ENCODE measurements at places on chromosomes 3 and 15.

DNA sequence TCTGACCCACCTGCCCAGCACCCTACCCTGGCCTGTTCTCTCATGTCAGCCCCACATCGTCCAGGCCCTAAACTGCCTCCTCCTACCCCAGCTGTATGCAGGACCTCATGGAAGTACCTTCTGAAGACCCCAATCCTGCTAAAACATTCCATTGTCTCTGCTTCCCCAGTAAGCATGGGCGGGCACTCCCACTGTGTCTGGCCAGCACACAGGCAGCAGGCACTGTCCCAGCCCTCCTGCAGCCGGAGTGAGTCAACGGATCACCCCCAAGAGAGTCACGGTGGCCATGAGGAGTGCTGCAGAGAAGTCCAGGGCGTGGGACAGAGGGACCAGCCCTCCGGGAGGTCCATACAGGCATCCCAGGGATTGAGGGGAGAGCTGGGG lies 36.4 kb upstream of the SLCO2A1 start:
- no peak for DNase-seq

DNA sequence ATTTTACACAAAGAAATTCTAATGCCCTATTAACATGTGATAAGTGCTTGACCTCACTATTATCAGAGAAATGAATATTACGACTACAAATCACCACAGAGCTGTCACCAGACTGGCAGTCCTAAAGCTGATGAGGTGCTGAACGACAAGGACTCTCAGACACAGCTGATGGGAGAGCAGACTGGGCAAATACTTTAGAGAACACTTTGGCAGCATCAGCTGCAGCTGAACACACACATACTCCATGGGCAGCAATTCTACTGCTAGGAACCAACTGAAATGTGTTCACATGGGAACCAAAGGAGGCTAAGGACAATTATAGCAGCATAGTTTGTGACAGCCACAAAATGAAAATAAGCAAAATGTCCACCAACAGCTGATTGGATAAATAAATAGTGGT lies 45.5 kb downstream of the SUSD5 start:
- DNase-seq = no peak

DNA sequence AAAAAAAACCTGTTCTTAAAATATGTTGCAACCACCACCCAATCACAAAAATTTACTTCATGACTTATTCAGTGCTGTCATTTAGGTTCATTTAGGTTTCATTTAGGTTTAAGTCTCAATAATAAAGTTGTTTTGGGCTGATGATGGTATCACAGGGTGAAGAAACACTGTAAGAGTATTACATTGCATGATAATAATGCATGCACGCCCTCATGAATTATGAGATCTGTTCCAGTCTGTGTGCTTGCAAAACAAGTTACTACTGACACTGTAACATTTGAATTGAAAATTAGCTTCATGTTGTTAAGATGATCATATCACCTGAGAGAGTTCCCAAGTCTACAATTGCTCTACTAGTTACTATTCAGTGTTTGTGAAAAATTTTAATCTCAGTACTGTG lies at the start of gene AADACL2:
Gene AADACL2 (plus strand): TSS at position 315 of the 400 bp plus-strand sequence. CDS start 109 bp downstream, outside the sequence.
- no peak for DNase-seq

GRCh38 chr3:190883973-190884832 lies 21.7 kb upstream of the GMNC start:
- peak; percentile 12 for DNase-seq

- DNase-seq = peak; percentile 38
Measured at GRCh38 chr3:195270079-195270816, 711 bp downstream of the XXYLT1 start.

DNA sequence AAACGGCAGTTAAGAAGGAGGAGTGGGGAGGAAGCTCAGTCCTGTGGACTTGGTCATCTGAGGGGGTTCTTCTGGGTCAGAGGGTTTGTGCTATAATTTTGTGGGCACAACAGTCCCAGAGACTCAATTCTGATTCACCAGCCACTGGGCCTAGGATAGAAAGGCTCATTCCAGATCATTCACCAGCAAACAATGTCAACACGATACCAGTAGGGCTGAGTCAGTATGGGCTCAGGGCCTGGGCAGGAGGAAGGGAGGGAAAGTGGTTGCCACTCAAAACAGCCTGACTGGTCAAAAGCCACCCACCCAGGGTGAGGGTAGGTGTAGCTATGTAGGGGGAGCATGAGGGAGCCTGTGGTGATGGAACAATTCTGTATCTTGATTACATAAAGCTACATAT lies 86.9 kb upstream of the MEX3B start:
- no peak for DNase-seq

GRCh38 chr3:45753095-45753494 lies 43.2 kb downstream of the SLC6A20 start:
- no peak for DNase-seq

- DNase-seq = no peak
Measured at GRCh38 chr3:37745921-37746320, 115.8 kb upstream of the CTDSPL start.

GRCh38 chr3:150384296-150385212 lies 23.5 kb upstream of the TSC22D2 start:
- peak; percentile 59 for DNase-seq

GRCh38 chr3:46881596-46882376 lies 4.3 kb downstream of the PTH1R start:
- DNase-seq = no peak

DNA sequence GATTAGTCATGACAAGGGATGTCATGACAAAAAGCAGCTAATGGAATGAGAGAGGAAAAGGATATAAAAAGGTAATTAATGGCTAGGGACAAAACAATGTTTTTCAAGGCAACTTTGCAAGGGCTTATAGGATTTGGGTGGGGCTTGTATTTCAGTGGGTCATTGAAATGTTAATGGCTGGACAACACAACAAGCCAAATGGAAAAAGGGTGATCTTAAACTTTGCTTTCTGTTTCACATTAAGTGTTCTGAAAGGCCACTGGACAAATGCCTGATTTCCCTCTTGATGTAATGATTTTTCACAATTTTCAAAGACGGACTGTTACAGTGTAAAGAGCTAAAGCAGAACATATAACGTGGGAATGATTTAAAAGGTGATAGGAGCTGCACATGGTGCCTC lies 345.0 kb downstream of the TUSC7 start:
- no peak for DNase-seq

DNA sequence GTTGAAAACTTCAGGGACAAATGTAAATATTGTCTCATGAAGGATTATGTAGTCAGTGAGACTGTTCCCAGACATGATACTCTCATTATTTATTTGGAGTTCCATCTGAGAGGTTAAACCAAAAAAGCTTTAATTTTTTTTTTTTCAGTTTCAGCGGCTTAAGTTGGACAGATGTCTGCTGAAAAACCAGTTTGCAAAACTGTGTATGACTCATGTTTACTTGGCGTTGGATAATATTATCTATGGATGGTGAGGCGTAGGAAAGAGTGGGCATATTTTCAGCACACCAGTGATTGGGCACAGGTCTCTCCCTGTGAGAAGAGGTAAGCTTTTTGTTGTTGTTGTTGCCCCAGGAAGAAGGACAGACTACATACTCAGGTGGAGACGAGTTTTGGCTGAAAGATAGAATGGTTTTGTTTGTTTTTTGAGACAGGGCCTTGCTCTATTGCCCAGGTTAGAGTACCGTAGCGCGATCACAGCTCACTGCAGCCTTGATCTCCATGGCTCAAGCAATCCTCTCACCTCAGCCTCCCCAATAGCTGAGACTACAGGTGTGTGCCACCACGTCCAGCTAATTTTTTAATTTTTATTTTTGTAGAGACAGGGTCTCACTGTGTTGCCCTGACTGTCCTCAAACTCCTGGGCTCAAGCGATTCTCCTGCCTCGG lies 16.4 kb upstream of the ANXA2 start:
- no peak for DNase-seq

DNA sequence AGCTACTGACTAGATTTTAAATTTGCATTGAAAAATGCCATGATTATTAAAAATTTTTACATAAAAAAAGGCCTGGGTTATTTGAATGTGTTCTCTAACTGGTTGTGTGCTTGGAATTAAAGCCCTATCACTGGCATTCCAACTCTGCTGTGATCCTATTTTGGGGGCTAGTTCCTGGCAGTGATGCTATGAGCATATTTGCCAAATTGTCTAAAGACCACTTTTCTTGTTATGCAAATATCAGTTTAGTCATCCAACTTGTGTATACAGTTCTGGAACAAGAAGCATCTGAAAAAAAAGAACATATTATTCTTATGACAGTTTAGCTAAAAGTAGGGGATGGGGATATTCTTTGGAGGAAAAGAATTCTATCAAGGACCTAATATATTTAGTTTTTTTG lies 243.4 kb upstream of the ZNF717 start:
- DNase-seq = no peak

- no peak for DNase-seq
Measured at GRCh38 chr3:100003609-100004503, 110.4 kb downstream of the FILIP1L start.

DNA sequence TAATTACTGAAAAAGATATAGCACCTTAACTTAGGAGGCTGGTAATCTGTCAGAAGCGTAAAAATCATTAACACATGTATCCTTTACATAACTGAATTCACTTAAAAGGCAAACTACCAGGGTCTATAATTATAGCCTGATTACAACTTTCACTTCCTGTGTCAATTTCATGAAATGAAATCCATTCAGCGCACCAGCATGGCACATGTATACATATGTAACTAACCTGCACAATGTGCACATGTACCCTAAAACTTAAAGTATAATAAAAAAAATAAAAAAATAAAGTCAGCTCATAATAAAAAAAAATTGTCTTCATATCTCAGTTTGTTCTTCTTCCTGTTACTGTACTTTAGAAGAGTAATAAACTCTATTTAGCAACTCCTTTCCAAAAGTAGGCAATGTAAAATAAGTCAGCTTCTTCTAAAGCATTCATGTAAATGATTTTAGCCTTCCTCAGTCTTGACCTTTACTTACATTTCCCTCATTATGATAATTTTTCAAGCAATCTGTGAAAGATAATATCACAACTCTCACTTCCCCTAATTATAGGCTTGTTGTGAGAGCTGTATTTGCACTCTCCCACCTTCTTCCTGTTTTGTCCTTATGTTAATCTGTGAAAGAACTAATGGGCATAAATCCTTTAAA lies 50.1 kb downstream of the KBTBD8 start:
- DNase-seq = no peak

DNA sequence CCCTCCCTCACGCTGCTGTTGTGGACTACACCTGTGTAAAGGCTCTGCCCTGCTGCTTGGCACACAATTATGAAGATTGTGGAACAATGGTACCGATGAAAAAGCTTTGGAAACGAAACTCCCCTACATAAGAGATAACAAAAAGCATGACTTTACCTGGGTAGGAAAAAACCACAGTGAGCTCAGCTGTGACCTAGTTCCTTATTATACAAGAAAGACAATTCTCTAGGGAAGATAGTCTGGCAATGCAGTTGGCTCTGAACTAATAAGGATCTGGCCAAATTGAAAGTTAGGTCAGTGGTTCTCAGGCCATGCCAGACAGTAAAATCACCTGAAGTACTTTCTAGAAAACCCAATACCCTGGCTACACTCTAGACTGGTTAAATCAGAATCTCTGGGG lies 16.1 kb downstream of the CLEC3B start:
- DNase-seq = no peak

GRCh38 chr3:139122612-139123011 lies 77.9 kb upstream of the PRR23C start:
- no peak for DNase-seq

DNA sequence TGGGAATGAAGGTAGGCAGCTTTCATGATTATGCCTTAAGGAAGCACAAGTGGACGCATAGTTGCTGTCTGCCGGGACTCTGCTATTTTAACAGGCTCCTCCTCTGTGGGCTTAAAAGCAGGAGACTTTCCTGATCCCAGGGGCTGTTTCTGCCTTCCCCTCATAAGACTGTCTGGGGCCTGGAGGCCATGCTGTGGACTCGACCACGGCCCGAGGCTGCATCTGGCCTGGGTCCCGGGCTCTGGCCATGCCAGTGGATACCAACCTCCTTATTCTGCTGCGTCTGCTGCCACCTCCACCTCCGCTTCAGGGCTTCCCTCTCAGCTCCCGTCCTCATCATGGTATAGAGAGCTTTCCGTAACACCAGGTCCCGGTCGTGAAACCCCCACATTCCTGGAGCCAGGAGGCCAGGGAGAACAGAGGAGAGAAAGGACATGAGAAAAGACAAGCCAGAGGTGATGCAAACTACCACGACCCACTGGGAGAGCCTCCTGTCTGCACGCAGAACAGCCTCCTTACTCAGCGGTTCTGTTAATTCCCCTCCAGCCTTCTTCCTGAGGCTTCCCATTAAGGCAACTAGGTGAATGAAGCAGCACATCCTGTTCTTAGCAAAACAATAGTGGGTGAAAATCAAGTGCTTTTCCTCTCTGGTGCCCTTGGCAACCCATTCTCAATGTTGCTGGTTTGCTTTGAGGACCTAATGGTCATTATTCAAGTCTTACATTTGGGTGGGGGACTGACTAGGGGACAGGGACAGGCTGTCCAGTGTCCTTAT lies 200.5 kb downstream of the KLF13 start:
- DNase-seq = no peak

DNA sequence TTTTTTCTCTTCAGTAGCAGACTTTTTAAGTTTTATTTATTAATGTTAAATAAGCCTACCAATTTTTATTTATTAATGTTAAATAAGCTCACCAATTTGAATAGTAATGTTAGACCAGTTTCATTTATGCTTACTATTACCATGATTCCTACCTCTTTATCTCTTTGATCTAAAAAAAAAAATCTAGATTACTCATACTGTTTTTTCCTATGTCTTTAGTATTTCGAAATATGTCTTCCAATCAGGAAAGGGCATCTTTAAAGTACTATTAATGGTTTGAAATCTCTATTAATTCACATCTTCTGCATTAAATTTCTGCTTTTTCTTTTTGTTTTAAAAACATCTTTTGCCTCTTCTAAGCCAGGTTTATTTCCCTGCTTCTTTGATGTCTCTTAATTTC lies 27.5 kb upstream of the MAPKBP1 start:
- DNase-seq = no peak

DNA sequence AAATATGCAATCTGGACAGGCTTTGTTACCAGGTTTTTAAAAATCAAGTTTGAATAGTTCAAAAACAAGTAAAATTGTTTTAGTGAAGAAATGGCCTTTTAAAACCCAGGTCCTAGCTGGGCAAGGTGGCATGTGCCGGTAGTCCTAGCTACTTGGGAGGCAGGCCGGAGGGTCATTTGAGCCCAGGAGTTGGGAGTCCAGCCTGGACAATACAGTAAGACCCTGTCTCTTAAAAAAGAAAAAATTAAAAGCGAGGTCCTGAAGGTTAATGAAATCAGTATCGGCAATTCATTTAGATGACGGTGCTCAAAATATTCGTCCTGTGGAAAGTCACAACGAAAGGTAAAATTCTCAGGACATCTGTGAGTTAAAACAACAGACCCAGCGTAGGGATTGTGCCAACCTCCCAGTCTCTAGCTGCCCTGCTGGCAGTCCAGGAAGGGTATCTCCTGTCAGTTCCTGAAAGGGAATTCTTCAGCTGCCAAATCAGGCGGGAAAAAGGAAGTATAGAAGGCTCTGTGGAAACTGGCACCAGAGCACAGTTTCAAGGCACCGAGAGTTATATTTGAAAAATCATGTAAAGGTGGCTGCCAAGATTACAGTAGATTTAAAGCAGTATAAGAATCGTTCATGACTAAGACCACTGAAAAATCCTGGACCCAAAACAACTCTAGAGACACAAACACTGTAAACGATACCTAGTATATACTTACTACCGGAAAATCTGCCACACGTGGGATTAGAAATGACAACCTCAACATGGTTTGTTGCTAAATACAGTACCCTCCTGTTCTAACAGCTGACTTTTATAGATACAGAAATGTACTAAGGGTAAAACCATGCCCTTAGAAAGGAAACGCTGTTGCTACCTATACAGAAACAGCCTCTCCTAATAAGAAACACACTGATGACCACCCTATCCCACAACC lies 1.2 kb upstream of the ABHD17C start:
- no peak for DNase-seq
